T-cell (primary cell): ENCODE measurements at places on chromosomes 11 and 22. TPM values are rescaled to one million over a fixed set of nuclear protein-coding genes. Genes with fewer than 3 reads are reported as not detected.

GRCh38 chr11:68354148-68354872 lies 41.9 kb downstream of the LRP5 start:
- no peak for DNase-seq

GRCh38 chr11:124717786-124718651 lies 21.7 kb upstream of the NRGN start:
- no peak for DNase-seq

Gene FXYD2
- 4.3 TPM for total RNA-seq

DNA sequence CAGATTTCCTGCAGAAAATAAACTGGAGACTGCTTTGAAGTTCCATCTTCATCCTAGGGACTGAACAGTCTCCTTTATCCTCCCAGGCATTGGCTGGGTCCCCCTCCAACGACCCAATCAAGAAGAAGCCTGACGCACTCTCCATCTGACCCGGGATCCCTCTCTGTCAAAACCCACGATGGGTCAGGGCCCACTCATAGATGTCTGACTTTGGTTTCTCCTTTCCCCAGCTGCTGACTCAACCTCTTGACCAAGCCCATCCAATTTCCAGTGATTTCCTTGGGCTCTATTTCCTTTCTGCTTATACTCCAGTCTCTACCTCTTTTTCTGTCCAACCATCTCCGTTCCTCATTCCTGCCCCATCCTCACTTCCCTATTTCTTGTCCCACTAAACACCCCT lies 189.7 kb downstream of the MIAT start:
- DNase-seq = no peak

Gene VPS37C
- total RNA-seq = 7.9 TPM

- no peak for DNase-seq
Measured at GRCh38 chr22:22700631-22701030, 56.2 kb downstream of the GGTLC2 start.

Gene ARHGAP8
- 4.7 TPM for total RNA-seq

Gene SMIM38
- 1.7 TPM for total RNA-seq

Gene TAF10
- total RNA-seq = 131 TPM

Gene SLC6A5
- not detected for total RNA-seq

GRCh38 chr11:63829823-63830489 lies 9.0 kb upstream of the MARK2 start:
- no peak for DNase-seq

Gene SOX6
- total RNA-seq = 0.16 TPM
